CD4-positive, alpha-beta T cell treated with Interferon gamma for 1 hour (primary cell): ENCODE measurements at places on chromosomes 4 and X.

GRCh38 chr4:16530688-16531635 lies 304.7 kb upstream of the TAPT1 start:
- no peak for DNase-seq

DNA sequence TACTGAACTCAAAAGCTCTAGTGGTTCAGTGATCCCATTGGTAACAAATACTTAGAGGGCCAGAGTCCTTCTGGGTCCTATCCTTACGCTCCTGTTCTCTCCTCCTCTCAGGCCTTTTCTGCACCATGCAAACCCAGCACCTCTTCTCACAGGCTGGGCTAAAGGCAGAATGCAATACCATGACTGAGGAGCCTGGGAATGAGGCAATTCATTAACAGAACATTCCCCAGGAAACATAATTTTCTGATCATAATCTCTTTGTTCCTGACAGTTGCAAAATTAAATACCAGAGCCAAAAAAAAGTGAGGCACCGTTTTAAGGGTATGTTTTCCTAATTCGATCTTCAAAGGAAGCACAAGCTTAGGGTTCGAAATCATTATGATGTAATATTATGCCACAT lies 9.0 kb downstream of the SORBS2 start:
- DNase-seq = no peak

DNA sequence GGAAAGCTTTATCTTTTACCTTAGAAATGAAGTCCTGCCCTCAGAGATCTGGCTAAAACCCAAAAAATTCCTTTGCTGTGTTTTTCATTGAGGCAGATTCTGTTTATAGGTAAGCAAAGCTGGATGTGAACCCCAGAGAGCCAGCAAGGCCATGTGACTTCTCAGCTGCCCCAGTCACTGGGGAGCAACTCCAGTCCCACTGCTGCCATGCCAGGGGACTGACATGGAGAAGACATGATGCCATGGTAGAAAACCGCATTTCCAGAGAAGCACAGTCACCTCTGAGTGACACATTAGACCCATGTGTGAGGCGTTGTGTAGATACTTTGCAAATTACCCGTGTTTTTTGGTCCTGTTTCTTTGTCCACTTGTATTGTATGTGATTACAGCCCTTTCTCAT lies 45.4 kb downstream of the PTTG2 start:
- no peak for DNase-seq

GRCh38 chrX:105314458-105314857 lies 94.0 kb upstream of the TEX13A start:
- DNase-seq = no peak

DNA sequence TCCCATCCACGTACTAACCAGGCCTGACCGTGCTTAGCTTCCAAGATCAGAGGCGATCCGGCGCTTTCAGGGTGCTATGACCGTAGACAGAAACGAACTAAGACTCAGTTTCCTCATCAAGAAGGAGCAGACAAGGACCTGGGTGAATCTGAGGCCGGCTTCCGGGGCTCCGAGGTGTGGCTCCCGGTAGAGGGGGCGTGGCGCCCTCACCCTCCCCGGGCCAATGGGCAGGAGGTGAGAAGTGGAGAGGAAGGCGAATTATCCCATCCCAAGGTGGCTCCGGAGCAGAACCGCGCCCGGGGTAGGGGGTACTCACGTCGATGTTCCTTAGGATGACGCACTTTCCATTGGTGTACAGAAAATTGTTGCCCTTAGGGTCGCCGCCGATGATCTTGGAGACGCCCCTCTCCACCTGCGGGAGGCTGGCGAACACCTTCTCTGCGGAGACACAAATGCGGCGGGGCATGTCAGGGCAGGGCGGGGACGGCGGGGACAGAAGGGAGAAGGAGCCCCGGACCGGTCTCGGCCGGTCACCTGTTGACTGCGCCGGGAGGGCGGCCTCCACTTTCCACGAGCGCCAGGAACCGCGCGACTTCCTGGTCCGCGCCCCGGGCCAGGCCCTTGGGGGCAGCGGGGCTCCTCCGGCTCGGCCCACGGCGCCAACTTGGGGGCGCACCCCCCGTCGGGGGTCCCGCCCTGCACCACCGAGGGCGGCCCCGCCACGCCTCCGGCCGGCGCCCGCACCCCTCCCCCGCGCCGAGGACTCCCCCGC lies 616 bp downstream of the WDR1 start:
- DNase-seq = peak; percentile 61

- DNase-seq = no peak
Measured at GRCh38 chr4:70399319-70399718, 1.6 kb downstream of the OPRPN start.

- DNase-seq = no peak
Measured at GRCh38 chr4:53734584-53735353, 143.5 kb upstream of the LNX1 start.

- DNase-seq = no peak
Measured at GRCh38 chr4:139207873-139208403, 30.9 kb upstream of the ELF2 start.

- DNase-seq = no peak
Measured at GRCh38 chr4:19010761-19011160, 989.2 kb upstream of the LCORL start.

DNA sequence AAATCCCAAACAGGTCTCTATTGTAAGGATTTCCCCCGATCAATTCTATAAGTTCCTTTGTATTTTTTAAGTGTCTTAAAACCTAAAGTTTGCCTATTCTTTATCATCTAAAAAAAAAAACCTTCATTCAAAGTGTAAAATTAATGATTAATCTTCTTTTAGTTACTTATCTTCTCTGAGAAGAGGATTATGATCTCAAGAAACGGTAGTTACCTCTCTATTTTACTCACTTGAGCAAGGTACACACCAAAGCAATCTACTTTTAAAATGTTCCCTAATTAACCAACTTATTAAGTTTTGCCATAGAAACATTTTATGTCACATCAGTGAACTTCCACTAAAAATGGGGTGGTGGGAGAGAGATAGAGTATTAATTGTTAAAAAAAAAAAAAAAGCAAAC lies 15.2 kb upstream of the GALNT7 start:
- DNase-seq = no peak

- no peak for DNase-seq
Measured at GRCh38 chr4:76723924-76724323, 174.0 kb downstream of the SOWAHB start.

- DNase-seq = peak; percentile 48
Measured at GRCh38 chr4:3225936-3226335, 23.0 kb upstream of the MSANTD1 start.

- no peak for DNase-seq
Measured at GRCh38 chr4:127138586-127138985, 494.2 kb upstream of the INTU start.

DNA sequence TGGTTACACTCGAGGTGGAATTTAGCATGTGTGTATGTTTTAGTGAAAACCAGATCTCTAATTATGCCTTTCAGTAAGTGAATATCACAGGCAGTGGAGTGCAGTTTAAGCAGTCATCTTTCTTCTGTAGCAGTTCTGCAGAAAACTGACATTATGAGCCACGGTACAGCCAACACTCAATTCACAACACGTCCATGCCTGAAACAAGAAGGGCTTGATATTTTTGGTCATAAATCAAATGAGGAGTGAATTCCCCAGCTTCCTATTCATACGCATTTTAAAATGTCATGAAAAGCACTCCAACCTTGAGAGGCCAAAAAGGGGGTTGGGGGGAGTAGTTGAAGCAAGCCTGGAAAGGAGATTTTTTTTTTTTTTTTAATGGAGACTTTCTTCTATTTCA lies 316.7 kb downstream of the ARHGAP10 start:
- no peak for DNase-seq

GRCh38 chrX:110852180-110852579 lies 56.6 kb upstream of the CHRDL1 start:
- no peak for DNase-seq

DNA sequence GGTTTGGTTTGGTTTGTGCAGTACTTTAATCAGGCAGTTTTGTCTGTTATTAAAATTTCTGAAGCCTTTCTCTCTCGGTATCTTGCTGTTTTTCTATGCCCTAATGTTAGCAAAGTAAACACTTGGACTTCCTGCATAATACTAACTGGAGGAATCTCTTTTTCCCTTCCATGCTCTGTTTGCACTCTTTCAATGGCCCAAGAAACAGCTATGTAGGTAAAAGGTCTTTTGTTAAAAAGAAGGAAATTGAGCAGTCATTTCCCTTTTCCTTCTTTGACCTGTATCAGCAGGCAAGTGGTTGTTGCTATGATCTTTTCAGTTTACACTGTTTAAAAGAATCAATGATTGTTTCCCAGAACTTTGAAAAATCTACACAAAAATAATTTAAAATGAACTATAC lies 82.7 kb downstream of the CCSER1 start:
- DNase-seq = no peak

DNA sequence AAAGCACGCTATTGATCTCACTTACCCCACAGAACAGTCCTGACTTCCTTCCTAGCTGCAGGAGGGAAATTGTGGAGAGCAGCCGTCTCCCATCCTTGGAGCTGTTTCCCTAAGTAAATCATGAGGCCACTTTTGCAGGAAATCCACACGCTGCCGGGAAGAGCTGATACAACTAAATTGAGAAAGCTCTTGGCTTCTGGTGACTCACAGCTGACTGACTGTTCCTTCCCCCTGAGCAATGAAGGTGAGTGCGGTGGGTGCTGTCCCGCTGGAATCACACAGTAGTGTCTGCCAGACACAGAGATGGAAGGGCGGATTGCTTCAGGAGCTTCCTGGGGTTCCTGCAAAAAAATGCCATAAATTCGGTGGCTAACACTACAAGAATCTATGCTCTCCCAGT lies 268.9 kb downstream of the ASMT start:
- DNase-seq = no peak

- no peak for DNase-seq
Measured at GRCh38 chr4:82899374-82900065, 1.0 kb upstream of the THAP9 start.

- no peak for DNase-seq
Measured at GRCh38 chr4:177131736-177132135, 177.9 kb upstream of the NEIL3 start.

GRCh38 chr4:122658818-122659295 lies 38.0 kb upstream of the IL21 start:
- no peak for DNase-seq

DNA sequence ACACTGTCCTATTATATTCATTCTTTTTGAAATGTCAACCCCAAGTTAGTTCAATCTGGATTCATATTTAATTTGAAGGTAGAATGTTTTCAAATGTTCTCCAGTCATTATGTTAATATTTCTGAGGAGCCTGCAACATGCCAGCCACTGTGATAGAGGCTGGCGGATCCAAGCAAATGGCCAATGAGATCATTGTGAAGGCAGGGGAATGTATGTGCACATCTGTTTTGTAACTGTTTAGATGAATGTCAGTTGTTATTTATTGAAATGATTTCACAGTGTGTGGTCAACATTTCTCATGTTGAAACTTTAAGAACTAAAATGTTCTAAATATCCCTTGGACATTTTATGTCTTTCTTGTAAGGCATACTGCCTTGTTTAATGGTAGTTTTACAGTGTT lies 1.6 kb downstream of the CXCL1 start:
- DNase-seq = no peak

DNA sequence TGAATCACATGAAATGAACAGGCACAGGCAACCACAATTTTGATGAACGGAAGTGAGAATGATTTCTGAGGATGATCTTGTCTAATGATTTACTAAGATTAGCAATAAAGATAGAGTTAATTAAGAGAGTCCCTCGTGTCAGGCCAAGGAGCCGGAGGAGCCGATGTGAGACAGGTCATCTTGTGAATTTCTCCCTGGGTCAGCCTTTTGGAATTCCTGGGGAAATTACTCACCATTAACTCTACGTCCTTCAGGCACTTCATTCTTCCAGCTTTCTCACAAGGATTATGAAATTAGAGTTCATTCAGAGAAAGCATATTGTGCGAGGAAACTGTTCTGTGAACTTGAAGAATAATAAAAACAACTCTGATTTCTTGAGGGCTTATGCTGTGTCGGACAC lies 86.7 kb downstream of the PSAPL1 start:
- no peak for DNase-seq

DNA sequence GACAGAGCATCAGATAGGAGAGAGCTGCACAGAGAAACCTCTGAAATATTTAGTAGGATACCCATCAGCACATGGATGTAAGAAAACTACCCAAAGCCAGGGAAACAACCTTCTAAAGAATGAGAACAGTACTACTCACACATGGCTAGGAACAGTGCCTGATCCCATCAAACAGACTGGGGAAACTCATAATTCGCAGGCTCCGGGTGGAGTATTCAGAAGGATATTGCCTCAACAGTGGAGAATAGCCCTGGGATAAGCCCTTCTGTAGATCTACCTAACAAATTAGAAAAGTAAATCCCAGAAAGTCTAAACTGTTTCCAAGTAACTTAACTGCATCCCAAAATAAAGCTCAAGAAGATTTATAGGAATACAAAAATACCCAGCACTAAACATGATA lies 17.8 kb downstream of the RCHY1 start:
- no peak for DNase-seq

- no peak for DNase-seq
Measured at GRCh38 chr4:112082954-112083586, 62.2 kb upstream of the FAM241A start.

DNA sequence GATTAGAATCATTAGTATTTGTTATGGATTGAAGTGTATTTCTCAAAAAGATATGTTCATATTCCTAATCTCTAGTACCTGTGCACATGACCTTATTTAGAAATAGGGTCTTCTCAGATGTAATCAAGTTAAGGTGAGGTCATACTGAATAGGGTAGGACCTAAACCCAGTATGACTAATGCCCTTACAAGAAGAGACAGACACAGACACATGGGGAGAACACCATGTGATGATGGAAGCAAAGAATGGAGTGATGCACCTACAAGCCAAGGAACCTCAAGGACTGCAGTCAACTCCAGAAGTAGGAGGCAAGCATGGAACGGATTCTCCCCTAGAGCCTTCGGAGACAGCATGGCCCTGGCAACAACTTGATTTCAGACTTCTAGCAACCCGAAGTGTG lies 31.4 kb downstream of the OTUD4 start:
- no peak for DNase-seq

DNA sequence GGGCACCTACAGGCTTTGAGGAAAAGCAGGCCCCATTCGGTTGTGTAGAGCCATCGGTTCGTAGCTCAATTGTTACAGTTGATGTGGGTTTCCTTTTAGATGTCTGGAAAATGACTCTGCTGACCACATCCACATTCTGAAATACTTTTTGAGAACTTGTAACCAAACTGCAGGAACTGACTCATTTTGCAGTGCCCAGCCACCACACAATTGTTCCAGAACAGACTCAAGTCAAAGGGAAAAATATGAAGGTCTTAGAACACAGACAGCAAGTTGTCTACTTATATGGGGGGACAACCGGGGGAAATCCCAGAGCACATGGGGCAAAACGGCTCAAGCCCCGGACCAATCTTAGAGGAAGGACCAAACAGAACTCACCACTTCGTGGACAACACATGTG lies 557.6 kb upstream of the DIPK2B start:
- peak; percentile 46 for DNase-seq

- DNase-seq = peak; percentile 22
Measured at GRCh38 chrX:39577985-39578869, 519.5 kb downstream of the BCOR start.

GRCh38 chr4:15063341-15063740 lies 61.1 kb downstream of the CPEB2 start:
- no peak for DNase-seq

DNA sequence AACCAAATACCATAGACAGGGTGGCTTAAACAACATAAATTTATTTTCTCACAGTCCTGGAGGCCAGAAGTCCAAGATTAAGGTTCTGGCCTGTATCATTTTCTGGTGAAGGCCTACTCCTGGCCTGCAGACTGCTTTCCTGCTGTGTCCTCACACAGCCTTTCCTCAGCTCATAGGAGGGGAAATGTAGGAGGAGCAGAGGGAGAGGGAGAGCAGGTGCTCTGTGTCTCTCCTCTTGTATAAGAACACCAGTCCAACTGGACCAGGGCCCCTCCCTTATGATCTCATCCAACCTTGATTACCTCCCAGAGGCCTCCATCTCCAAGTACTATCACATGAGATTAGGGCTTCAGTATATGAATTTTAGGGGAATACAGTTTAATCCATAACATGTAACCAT lies 34.3 kb downstream of the RAPGEF2 start:
- no peak for DNase-seq
